Trophoblast cell (in vitro differentiated cells and primary cell): ENCODE measurements at places on chromosomes 5 and 9.

- peak; percentile 41 for DNase-seq
These were observed 16.4 kb upstream of the PPP1R26 start for GRCh38 chr9:135463140-135463539.

DNA sequence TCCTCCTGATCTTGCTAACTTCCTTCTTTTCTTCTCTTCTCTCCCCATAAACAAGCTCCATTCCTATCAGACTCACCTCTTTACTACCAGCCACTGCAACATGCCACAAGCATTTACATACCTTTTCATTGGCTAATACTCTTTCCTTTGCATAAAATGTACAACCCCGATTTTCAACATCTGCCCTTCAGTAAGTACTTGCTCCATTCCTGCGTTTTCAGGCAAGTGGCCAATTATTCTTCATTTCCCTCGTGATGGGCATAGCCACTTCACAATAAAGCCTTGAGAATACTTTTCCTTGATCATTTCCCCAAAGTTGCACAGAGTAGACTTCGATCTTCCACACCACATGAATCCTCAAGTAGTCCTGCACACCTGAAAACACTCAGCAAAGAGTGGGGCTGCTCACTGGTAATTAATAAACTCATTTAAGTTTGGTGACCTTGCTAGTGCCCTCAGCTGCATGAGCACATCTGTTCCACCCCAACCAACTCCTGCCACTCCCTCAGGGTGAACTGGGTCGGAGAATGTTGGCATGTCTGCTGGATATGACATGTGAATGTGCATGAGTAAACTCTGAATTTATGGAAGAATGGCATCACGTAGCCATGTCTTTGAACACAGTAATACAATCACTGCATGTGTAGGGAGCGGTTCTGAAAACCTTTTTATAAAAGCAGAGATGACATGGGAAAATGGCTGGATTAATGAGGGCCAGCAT lies 535.8 kb downstream of the SEMA5A start:
- DNase-seq, result peak; percentile 21

- no peak for DNase-seq
These were observed 445.5 kb downstream of the GABRG2 start for GRCh38 chr5:162512935-162513565.

- DNase-seq, result no peak
These were observed 71.8 kb upstream of the NIPAL4 start for GRCh38 chr5:157388111-157388710.

GRCh38 chr5:36181774-36182173 lies 29.9 kb downstream of the SKP2 start:
- no peak for DNase-seq

- DNase-seq, result no peak
These were observed 138.4 kb upstream of the DAPK1 start for GRCh38 chr9:87359264-87359663.

DNA sequence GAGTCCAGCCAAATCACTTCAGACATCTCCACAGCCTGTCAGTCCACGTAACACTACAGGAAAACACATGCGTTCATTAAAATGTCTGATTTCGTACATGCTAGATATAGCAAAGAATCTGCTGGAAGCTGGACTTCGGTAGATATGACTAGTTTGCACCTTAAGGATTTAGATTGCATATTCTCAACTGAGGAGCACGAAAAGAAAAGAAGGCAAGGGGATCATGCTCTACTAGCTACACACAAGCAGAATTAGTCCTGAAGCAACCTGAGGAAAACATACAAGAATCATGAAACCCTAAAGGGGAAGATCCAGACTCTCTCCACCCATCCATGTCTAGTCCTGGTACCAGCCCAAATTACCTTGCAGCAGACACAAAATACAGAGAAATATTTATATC lies 36.1 kb upstream of the SSBP2 start:
- no peak for DNase-seq

GRCh38 chr5:135669416-135669815 lies 90.6 kb upstream of the CXCL14 start:
- DNase-seq, result no peak

DNA sequence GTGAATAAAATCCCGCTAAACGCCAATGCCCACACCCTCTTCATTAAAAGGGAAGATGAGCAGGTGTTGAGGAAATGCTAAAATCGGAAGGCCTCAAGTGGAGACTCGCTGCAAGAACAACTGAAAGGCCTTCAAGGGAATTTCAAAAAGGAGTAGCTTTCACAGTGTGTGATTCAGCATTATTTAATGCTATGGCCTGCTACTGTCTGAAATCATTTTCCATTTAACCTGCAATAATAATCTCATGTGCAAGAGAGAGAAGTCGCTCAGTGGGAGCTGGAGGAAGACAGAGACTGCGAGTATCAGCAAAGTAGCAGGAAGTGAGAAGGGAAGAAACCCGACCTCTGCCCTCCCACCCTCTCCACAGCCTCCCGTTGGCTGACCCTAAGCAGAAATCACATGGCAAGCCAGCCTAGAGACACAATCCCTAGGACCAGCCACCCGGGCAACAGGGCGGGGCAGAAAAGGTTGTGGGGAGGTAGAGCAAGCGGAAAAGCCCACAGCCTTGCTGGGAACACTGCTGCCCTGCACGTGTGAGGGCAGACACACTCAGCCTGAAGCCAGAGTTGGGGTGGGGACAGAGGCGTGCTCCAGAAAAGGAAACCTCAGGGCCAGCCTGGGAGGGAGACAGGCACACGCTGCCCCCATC lies 39.9 kb upstream of the CTSL start:
- DNase-seq, result no peak

DNA sequence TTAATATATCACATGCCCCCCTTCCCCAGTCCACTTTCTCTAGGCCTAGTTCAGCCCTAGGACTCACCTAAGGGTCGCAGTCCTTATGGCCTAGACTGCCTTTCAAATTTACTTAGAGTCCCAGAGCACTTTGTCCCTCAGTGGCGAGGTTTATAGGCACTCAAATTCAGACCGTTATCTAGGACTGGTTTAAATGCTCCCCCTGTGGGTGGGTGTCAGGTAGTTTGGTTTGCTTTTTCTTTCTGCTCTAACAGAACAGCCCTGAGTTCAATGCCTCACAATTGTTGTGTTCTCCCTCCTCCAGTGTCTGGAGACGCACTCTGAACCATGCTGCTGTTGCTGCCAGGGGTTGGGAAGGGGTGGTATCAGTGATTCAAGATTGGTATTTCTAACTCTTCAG lies 317.1 kb downstream of the MAT2B start:
- no peak for DNase-seq

GRCh38 chr9:70073756-70074155 lies 30.1 kb downstream of the MAMDC2 start:
- no peak for DNase-seq

DNA sequence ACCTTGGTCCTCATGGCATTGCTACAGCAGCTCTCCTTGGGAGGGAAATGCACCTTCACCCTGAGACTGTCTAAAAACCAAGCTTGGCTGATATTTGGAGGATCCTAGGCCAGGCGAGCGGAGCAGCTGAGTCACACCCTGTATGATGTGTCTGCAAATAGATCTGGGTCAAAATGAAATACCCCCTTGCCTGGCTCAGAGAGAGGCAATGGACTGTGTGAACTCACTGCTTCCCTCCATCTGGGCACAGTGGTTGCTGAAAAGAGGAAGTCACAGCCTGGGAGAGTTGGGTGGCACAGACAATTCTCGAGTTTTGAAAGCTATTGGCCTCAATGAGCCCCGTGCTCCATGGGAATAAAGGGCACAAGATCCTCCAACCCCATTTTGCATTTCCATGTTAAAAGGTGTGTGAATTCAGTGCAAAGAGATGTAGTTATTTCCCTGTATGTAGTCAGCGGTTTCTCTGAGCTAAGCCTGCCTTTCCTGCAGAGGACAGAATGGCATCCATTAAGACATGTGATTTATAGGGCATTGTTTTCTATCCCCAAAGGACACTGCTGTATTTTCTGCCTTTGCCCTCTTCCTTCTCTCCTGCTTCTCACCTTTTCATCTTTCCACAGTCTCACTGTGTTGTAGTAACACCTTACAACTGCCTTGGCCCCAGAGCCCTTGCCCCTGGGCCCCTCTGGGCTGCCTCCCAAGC lies 177.2 kb downstream of the GADD45G start:
- DNase-seq, result peak; percentile 24

DNA sequence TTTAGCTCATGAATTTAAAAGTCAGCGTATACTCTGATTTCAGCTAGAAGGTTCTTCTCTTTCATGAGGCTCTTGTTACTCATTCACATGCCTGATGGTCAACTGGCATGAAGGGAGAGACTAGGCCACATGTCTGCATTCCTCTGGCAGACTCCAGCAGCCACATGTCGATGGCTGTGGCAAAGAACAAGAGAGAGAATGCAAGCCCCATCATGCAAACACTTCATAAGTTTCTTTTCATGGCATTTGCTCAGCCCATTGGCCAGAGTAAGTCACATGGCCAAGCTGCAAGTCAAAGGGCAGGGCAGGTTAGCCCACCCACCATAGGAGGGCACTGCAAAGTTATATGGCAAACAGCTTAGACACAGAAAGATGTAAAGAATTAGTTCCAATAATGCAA lies 5.4 kb downstream of the KCNV2 start:
- no peak for DNase-seq

GRCh38 chr5:177113566-177114424 lies 19.8 kb upstream of the NSD1 start:
- peak; percentile 61 for DNase-seq

- DNase-seq, result no peak
These were observed 15.8 kb downstream of the MARCHF3 start for GRCh38 chr5:127014573-127014972.

DNA sequence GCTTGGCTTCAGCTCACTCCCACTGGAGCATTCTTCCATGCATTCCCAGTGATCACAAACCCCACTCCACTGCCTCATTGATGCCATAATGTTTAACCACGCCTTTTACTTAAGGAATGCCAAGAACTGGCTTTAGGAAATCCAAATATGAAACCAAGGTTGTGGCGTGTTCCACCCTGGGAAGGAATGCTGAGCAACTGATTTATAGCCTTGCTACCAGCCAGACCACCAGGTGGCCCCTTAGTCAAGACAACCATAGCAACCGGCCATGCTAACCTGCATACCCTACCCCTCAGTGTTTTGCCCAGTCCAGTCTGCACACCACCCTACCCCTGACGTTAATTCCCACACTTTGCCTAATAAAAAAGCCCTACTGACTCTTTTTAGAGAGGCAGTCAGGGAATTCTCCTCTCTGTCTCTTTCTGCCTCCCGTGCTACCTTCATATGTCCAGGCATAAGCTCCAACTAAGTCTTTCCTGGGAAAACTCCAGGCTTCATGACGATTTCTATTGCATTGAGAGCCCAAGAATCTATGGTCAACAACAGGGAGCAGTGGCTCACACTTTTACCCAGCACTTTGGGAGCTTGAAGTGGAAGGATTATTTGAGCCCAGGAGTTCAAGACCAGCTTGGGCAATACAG lies 27.0 kb upstream of the PRRC2B start:
- DNase-seq, result peak; percentile 35

DNA sequence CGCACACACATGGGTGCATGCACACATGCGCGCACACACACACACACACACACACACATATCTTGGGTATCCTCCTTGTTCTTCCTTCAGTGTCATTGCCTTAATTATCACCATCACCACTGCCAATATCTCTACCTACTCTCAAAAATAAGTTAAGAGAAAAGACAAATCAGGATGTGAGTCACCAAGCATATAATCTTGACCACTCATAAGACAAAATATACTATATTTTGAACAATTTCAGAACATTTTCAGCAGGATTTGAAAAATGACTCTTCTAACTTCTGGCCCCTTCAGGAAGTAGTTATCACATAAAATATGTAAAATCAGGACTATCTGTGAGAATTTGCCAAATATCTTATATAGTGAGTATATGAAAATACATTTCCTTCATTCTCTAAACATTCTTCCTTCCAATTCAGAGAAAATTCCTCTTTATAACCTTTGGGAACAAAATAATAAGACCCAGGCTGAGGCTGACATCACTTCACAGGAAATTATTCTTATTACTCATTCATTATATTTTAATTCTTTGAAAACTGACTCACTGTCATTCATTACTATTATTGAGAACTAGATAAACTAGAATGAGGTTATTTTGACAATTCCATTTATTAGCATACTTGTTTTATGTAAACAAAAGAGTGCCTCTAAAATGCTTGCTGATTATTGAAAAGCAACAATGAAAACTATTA lies 772.0 kb upstream of the ACO1 start:
- no peak for DNase-seq

DNA sequence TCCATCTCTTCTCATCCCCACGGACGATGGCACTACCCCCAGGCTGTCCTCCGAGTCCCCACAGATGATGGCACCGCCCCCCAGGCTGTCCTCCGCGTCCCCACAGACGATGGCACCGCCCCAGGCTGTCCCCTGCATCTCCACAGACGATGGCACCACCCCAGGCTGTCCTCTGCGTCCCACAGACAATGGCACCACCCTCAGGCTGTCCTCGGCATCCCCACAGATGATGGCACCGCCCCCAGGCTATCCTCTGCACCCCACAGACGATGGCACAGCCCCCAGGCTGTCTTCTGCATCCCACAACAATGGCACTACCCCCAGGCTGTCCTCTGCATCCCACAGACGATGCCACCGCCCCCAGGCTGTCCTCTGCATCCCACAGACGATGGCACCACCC lies 57.4 kb upstream of the PTCH1 start:
- no peak for DNase-seq

- DNase-seq, result no peak
These were observed 8.5 kb downstream of the CPEB4 start for GRCh38 chr5:173896631-173897030.

DNA sequence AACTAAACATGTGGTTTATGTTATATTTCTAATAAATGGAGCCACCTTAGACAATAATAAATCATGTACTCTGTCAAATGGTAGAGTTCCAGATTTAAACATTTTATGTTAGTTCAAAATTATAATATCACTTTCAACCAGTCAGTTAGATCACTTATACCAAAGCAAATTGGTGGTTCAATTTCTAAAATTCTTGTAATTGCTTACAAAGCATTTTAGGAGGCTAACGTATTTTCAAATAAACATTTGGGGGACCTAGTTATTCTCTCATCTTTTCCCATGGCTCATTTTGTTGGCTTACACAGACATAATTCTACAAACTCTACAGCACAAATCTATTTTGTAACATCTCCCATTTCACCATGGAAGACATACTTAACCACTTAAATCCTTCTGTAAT lies 39.9 kb downstream of the EDIL3 start:
- DNase-seq, result no peak

DNA sequence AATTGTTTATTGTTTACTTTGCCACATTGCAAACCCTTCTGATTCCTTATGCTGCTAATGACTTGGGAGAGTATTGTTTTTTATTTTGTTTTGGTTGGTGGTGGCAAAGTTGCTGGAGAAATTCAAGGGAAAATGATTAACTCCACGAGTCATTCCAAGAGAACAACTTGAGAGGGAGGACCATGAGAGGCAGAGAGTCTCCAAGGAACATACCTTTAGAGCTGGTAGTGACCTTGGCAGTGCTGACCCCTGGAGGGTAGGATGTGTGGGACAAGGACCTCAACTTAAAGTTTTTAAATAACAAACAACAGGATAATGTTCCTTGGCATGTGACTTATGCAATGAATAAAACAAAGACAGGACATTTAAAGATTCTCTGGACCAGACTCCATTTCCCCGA lies 139.7 kb downstream of the LRRC70 start:
- DNase-seq, result peak; percentile 22
